ENCODE measurements at places on chromosomes 2 and 18. TPM values are rescaled to one million over a fixed set of nuclear protein-coding genes. Genes with fewer than 3 reads are reported as not detected.

DNA sequence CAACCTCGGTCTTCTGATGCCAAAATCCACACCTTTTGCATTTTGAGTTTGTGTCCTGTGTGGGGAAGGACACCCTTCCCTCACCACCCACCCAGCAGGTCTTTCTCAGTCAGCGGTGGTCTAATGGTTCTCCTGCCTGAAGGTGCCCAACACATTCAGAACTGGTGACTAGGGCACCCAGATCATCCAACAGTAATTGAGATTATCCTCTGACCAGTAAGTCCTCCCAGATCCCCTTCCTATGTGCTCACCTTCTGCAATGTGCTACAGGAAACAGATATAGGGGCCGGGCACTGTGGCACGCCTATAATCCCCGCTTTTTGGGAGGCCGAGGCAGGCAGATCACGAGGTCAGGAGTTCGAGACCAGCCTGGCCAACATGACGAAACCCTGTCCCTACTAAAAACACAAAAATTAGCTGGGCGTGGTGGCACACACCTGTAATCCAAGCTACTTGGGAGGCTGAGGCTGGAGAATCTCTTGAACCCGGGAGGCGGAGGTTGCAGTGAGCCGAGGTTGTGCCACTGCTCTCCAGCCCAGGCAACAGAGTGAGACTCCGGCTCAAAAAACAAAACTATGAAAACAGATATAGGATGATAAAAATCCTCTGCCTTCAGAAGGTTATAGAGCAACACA, 56.2 kb downstream of the REEP1 start:
- no peak overlapping the region for H3K27ac ChIP-seq
- no peaks in the 10 kb centered on the region for H3K36me3 ChIP-seq
- H3K27me3 ChIP-seq: no peaks in the 10 kb centered on the region
- no peak for DNase-seq

TMEM17 gene
- 0.69 TPM for total RNA-seq

LDAH gene
- total RNA-seq: 26.3 TPM

DNA sequence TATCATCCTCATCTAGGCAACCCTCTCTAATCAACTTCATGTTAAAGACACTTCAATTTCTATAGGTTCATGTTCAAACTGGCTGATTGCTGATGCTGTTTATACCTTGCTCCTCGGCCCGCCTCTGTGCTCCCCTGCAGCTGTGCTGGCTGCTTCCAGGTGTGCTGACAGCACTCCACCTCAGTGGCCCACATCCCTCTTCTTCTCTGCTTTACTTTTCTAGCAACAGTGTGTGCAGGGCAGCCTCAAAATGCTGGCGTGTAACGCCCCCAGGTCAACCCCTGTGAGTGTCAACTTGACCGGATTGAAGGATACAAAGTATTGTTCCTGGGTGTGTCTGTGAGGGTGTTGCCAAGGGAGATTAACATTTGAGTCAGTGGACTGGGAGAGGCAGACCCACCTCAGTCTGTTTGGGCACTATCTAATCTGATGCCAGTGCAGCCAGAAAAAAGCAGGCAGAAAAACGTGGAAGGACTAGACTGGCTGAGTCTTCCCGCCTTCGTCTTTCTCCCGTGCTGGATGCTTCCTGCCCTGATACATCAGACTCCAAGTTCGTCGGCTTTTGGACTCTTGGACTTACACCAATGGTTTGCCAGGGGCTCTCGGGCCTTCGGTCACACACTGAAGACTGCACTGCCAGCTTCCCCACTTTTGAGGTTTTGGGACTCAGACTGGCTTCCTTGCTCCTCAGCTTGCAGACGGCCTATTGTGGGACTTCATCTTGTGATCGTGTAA, 94.7 kb downstream of the COL6A3 start:
- no peaks in the 10 kb centered on the region for H3K4me1 ChIP-seq
- no peak for DNase-seq
- H3K27ac ChIP-seq: no peak overlapping the region
- H3K27me3 ChIP-seq: no peaks in the 10 kb centered on the region
- H3K4me3 ChIP-seq: no peak overlapping the region
- no peaks in the 10 kb centered on the region for H3K36me3 ChIP-seq

DNA sequence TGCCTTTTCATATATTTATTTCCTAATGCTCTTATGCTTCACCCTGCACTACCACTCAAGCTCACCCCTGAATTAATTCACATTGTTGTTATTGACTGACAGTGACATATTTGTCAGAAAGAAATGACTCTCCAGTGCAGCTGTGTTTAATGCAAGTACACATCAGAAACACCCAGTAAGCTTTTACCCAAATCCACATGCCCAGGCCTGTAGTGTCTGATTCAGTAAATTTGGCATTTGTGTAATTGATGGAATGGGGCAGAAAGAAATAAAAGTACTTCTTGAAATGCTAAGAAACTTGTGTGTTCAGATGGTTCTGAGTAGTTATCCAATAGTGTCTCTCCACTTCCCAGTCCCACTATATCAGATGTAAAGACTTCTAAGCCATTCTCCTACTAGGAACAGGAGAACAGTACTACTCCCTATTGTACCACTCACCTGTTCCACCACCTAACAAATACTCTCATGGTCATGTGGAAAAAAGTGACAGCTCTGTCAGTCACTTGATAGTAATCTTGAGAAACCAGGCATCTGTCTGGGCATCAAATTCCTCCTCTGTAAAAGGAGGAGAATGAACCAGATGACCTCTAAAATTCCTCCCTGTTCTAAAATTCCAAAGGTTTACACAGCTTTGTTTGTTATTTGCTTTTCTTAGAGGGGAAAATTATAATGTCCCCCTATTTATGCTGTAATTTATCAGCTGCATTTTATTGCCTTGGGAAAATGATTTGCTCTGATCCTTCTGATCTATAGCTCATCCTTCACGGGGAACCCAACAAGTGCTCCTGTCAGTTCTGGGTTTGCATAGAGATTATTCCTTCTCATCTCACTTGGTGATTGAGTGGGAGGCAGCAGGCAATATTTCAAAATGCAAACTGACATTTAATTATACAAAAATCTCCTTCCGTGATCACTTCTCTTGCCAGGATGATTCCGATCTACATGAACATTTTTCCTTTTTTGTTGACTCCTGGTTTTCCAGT, 70.9 kb downstream of the ZNF385B start:
- H3K4me3 ChIP-seq: no peak overlapping the region
- H3K4me1 ChIP-seq: no peaks in the 10 kb centered on the region
- no peak for DNase-seq
- no peaks in the 10 kb centered on the region for H3K27me3 ChIP-seq
- no peak overlapping the region for H3K27ac ChIP-seq
- H3K36me3 ChIP-seq: no peaks in the 10 kb centered on the region

GREB1L gene
- total RNA-seq: 0.31 TPM

- no peaks in the 10 kb centered on the region for H3K36me3 ChIP-seq
- DNase-seq: no peak
- no peak overlapping the region for H3K4me3 ChIP-seq
- H3K27ac ChIP-seq: no peak overlapping the region
Observed at GRCh38 chr2:142037066-142037465, 93.8 kb downstream of the LRP1B start.

NYAP2 gene
- not detected for total RNA-seq

TMEM178A gene
- 14.0 TPM for total RNA-seq

DNA sequence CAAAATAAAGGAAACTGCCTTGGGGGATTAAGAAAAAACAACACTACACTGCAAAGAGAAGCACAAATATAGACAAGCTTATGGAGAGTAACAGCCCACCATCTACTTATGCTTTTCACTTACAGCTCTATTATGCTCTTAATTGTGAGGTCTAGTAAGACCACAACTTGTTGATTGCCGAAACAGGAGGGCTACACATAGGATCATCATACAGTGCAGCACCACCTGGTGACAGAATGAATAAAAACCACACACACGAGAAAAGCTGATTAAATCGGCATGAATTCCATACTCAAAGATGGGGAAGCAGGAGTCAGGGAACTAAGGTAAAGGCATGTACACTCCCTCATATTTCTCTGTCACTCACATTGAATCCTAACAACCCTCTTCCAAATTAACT, 259.2 kb downstream of the IKZF2 start:
- no peak for DNase-seq
- no peak overlapping the region for H3K27ac ChIP-seq
- no peak overlapping the region for H3K4me3 ChIP-seq
- H3K27me3 ChIP-seq: no peaks in the 10 kb centered on the region
- H3K4me1 ChIP-seq: no peaks in the 10 kb centered on the region

DNA sequence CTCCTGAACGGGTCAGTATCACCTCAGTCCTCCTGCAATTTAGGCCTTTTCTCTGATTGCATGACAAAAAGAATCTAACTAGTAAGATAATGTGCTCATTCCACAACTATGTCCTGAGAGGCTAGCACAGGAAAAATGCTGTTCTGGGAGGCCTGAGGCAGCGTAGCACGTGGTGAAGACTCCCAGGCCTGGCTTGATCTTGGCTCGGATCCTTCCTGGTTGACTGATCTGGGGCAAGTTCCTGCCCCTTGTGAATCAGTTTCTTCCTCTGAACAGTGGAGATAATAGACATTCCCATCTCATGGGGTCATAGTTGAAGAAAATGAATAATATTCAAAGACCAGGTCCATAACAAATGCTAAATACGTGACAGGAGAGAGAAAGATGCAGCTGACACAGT, 12.3 kb downstream of the FBLN7 start:
- no peaks in the 10 kb centered on the region for H3K4me1 ChIP-seq
- no peaks in the 10 kb centered on the region for H3K27me3 ChIP-seq
- H3K36me3 ChIP-seq: no peaks in the 10 kb centered on the region
- no peak overlapping the region for H3K4me3 ChIP-seq

GRCh38 chr2:54444503-54444902, 11.6 kb upstream of the SPTBN1 start:
- H3K27me3 ChIP-seq: no peaks in the 10 kb centered on the region
- DNase-seq: no peak

GRCh38 chr2:190301032-190301431, 18.6 kb downstream of the HIBCH start:
- DNase-seq: no peak
- H3K27ac ChIP-seq: no peak overlapping the region
- no peaks in the 10 kb centered on the region for H3K27me3 ChIP-seq

All from H1 (cell line).